ENCODE measurements at places on chromosomes 13 and 19. TPM values are rescaled to one million over a fixed set of nuclear protein-coding genes. Genes with fewer than 3 reads are reported as not detected.

DNA sequence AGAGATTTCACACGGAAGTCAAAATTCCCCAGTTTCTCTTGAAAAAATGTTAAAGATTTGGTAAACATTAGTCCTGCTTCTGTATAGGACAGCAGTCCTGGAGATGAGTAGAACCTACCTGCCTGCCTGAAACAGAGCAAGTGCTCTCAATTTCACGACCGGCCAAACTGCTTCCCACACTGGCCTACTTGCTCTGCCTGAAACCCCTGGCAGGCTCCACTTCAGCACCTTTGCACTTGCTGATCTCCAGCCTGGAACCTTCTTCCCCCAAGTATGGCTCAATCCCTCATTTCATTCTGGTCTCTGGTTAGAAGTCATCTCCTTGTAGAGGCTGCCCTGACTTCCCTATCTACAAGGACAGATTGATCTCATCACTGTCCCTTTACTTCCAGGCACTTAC, 271.4 kb downstream of the DLEU7 start:
- no peak for DNase-seq
- H3K4me1 ChIP-seq, result peaks cover 11% of the 10 kb centered on the region
- H3K4me3 ChIP-seq, result no peak overlapping the region
- no peak overlapping the region for H3K27ac ChIP-seq
- H3K27me3 ChIP-seq, result no peaks in the 10 kb centered on the region

The CRLF1 gene
- 6.7 TPM for total RNA-seq

DNA sequence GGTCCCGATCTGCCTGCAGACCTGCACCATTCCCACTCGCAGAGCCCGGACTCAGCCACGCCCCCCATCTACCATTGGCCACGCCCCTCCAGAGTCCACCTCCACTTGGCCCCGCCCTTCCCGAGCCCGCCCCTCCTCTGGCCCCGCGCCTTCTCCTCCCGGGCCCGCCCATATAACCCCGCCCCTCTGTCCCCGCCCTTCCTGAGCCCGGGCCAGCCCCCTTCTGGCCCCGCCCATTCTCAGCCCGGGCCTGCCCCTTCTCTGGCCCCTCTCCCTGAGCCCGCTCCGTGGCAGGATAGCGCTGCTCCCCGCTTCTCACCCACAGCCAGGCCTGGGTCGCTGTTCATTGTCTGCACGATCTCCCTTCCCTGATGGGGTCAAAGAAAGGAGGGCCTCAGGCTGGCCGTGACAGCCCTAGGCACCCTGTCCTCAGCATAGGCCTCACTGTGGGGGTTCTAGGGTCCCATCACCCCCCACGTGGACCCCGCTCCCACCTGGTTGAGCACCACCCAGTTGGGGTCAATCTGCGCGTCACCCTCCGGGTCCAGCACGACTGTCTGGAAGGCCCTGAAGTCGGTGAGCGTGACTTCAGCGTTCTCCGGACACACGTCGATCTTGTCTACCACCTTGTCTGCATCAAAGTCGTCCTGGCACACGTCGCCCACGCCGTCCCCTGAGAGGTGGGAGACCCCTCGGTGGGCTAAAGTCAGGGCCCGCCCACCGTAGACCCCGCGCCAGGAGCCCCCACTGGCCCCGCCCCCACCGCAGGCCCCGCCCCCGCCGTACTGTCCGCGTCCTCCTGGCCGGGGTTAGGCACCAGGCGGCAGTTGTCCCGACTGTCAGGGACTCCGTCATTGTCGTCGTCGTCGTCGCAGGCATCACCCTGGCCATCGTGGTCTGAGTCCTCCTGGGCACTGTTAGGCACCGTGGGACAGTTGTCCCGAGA, 5.7 kb downstream of the COMP start:
- H3K27me3 ChIP-seq, result peaks cover 9% of the 10 kb centered on the region
- no peak overlapping the region for H3K27ac ChIP-seq
- H3K36me3 ChIP-seq, result no peaks in the 10 kb centered on the region
- H3K4me1 ChIP-seq, result no peaks in the 10 kb centered on the region

The ARHGAP33 gene
- 7.6 TPM for total RNA-seq

The LAIR1 gene
- 33.1 TPM for total RNA-seq

DNA sequence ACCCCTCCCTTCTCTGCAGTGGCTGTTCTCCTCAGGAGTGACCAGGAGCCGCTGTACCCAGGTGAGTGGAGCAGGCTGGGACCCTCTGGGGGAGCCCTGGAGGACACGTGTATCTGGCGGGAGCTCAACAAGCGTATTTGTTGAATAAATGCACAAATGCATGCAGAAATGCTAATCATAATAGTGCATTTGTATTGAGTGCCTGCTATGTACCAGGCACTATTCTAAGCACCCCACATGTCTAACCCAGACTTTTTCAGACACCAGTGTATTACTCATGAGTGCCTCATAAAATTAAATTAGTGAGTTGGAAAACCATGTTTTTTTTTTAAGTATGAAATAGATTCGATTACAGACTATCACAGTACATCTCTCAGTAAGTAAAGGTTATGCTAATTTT, 7.9 kb downstream of the HPN start:
- peak overlapping the region; percentile 15 for H3K4me3 ChIP-seq
- no peaks in the 10 kb centered on the region for H3K36me3 ChIP-seq
- H3K4me1 ChIP-seq, result peaks cover 17% of the 10 kb centered on the region
- H3K27ac ChIP-seq, result peak overlapping the region; percentile 69

The ZNF560 gene
- total RNA-seq, result not detected

DNA sequence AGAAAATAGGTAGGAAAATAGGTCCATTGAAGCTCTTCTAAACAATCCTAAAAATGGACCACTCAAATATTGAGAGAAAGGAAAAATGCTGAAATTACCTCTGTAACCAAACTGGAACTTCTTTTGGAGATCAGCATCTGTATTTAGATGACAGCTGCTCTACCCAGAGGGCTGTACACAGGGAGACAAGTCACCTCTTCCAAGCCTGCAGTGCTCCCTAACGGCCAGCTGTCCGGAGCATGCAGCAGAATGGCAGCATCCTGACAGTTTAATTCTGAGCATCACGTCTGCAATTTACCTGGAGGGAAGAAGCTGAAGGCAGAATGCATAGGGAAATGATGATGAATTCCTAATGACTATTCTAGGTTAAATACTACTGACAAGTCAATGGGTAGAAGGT, 62.8 kb upstream of the DIAPH3 start:
- no peaks in the 10 kb centered on the region for H3K36me3 ChIP-seq
- no peaks in the 10 kb centered on the region for H3K27me3 ChIP-seq
- no peaks in the 10 kb centered on the region for H3K4me1 ChIP-seq
- H3K4me3 ChIP-seq, result no peak overlapping the region
- H3K27ac ChIP-seq, result no peak overlapping the region
- DNase-seq, result no peak

DNA sequence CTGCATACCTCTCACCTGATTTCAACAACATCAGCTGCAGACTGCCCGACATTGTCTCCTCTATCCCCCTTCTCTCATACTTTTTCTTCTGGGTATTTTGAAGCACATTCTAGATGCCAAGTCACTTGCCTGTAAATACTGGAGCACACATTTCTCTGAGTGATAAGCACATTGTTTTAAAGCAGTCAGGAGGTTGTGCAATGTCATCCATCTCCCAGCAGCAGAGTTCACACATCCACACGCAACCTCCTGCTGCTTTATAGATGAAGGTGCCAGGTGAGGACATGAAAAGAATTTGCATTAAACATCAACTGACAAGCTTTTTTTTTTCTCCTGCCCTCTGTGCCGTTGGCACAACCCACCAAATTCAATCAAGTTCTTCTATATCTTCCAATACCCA, 5.5 kb downstream of the UPK1A start:
- no peak overlapping the region for H3K4me3 ChIP-seq
- peaks cover 5% of the 10 kb centered on the region for H3K27me3 ChIP-seq
- H3K4me1 ChIP-seq, result no peaks in the 10 kb centered on the region
- no peak overlapping the region for H3K27ac ChIP-seq
- no peaks in the 10 kb centered on the region for H3K36me3 ChIP-seq

DNA sequence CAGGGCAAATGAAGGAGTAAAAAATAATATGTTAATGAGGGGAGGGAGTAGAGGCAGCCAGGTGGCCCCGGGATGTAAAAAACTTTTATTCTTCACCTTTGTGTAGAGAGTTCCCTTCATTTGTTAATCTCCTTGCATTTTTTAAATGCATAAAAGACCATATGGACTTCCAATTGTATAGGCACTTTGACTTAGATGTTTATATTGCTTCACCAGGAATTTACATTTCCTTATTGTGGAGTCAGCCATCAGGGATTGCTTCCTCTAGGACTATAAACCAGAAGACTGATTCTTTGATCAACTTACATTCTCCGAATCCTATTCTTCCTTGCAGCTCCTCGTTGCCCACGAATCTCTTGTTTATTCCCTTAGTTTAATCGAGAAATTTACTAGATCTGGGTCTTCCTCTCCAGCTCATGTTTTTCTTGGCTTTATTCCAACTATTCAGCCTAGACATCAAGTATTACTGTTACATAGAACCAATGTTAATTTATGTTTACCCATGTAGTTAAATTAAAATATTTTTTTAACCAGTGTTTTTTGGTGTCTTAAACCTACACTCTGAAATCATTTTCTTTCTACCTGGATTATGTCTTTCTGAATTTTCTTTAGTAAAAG, 1187.0 kb upstream of the SLC10A2 start:
- H3K4me3 ChIP-seq, result no peak overlapping the region
- no peaks in the 10 kb centered on the region for H3K27me3 ChIP-seq
- no peaks in the 10 kb centered on the region for H3K36me3 ChIP-seq
- H3K4me1 ChIP-seq, result no peaks in the 10 kb centered on the region

- no peak overlapping the region for H3K27ac ChIP-seq
- no peaks in the 10 kb centered on the region for H3K4me1 ChIP-seq
Measured at GRCh38 chr13:101204270-101205020, 211.9 kb downstream of the NALCN start.

GRCh38 chr13:32409561-32410421, 18.1 kb downstream of the N4BP2L1 start:
- no peak overlapping the region for H3K27ac ChIP-seq
- H3K4me3 ChIP-seq, result no peak overlapping the region
- no peaks in the 10 kb centered on the region for H3K27me3 ChIP-seq
- no peaks in the 10 kb centered on the region for H3K4me1 ChIP-seq

DNA sequence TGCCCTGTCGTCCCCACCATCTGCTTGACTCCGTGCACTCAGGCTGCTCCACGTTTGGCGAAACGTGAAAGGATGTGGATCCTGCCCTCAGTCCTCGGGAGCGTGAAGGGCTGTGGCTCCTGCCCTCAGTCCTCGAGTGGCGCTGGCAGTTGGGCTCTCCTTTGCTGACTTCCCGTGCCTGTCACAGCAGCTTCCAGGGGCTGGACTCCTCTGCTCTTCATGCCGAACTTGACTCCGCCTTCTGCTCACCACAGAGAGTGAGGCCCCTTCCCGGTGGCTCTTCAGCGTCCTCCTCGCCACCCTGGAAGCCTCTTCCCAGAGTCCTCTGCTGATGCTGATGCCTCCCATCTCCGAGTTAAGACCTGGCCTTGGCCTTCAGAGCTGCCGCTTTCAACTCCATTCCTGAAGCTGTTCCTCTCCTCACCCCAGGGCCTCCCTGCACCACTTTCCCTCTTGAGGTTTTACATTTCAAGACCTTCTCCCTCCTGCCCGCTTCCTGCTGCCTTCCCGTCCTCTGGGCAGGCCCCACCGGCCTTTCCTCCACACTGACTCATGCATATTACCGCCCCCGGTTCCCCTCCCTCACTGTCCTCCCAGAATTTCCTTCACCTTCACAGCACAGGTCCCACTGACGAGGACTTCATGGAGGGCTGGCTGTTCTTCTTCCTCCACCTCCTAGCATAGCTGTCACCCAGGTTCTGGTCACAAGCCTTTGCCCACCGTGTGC, 111.7 kb downstream of the SHISA2 start:
- H3K4me3 ChIP-seq, result no peak overlapping the region
- DNase-seq, result no peak
- H3K27me3 ChIP-seq, result no peaks in the 10 kb centered on the region
- H3K4me1 ChIP-seq, result no peaks in the 10 kb centered on the region

DNA sequence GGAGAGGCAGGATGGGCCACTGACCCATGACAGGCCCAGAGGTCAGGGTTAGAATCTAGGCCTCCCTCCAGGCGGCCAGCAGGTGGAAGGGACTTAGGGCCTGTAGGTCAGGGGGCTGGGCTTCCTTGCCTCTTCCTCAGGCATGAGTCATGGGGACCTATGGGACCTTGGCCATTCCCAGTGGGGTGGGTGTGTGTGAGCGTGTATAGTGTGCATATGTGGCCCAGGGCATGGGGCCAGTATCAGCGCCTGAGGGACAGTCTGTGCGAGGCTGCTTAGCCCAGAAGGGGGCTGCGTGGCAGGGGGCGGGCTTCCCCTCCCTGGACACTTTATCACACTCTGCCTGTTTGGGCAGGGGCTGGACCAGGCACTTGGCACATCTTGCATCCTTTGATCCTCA, 13.3 kb downstream of the KCTD15 start:
- DNase-seq, result no peak
- H3K27me3 ChIP-seq, result no peaks in the 10 kb centered on the region
- no peaks in the 10 kb centered on the region for H3K36me3 ChIP-seq
- no peak overlapping the region for H3K4me3 ChIP-seq
- no peak overlapping the region for H3K27ac ChIP-seq
- no peaks in the 10 kb centered on the region for H3K4me1 ChIP-seq
